ENCODE measurements at places on chromosomes 12 and 14. TPM values are rescaled to one million over a fixed set of nuclear protein-coding genes. Genes with fewer than 3 reads are reported as not detected.

DNA sequence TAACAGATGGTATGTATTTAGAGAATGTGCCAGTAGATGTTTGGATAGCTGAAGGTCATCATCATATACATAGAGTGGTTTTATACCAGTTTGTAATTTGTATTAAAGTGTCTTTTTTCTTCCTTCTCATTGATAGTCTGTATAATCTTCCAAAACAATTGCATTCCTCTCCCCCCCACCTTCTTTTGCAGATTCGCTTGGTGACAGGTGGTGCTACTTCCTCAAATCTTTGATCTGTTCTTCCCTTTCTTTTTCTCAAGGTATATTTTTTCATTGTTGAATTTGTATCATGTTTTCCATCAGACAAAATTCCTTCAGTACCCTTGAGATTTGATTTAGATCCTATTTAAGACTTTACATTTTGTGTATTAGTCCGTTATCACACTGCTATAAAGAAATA is 15.0 kb downstream of the TBC1D15 start:
- DNase-seq: no peak

DNA sequence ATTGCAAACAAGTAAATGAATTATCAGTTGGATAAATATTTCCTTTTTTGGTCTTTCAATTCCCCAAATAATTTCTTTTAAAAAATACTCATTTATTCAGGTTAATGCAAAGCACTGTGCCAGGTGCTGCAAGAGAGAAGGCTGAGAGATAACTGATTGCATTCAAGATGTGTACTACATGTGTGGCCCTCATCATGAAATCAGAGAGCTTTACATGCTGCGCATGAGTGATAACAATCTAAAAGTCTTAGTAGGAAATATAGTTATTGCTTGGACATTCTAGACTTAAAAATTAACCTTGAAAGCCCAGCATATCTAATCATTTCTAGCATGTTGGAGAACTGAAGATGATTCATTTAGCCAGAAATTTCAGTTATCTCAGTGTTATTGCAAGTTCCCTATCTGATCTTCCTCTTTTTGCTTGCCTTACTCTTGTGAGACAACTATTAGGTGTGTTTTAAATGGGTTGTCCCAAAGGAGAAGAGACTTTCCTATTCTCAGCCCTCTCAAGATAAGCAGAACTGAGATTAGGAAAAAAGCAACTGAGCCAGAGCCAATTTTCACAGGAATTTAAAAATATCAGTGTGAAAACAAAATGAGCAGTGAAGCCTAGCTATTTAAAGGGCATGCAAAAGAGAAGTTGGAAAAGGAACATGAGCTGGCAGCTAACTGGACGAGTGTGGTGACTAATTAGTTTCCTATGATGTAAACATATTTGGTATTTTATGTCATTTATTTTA is 60.9 kb downstream of the PLEKHA5 start:
- DNase-seq: no peak

GRCh38 chr14:97726676-97727075 is 929.5 kb downstream of the VRK1 start:
- DNase-seq: no peak

The SPATA7 gene
- total RNA-seq: 15.5 TPM

The CLEC6A gene
- total RNA-seq: not detected

The P2RX2 gene
- not detected for total RNA-seq

The SCNN1A gene
- 1.1 TPM for total RNA-seq

DNA sequence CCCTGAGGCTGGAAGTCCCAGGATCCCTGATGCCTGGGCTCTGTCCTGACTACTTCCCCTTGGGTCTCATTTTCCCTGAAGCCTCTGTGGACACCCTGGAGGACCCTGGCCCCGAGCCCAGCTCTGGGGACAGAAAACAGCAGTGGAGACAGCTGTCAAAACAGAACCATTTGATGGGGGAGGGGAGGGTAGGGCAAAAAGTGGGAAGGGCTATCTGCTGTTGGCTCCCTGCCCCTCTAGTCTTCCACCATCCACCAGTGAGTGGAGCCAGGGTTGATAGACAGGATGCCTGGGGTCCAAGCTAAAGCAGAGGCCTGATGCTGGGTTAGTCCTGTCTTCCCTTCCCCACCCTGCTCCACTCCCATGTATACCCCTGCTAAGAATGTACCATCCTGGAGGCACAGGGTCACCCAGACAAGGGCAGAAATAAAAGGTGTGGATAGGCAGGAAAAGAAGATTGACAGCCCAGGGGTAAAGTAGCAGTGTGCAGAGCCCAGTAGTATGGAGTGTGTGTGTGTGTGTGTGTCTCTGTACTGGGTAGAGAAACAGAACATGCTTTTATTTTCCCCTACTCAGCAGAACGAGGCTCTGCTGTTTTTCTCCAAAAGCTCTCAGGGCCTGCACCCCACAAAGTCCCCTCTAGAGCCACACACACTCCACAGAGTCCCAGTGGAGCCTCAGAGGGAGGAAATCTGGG is 9.8 kb downstream of the ZNF385A start:
- DNase-seq: no peak

GRCh38 chr14:99803803-99804202 is 10.6 kb downstream of the EML1 start:
- DNase-seq: no peak

Data from sigmoid colon (tissue), 7 donors.